ENCODE measurements at places on chromosomes 11 and 22.

GRCh38 chr22:27335102-27335660, 466.4 kb downstream of the MN1 start:
- DNase-seq, result no peak

DNA sequence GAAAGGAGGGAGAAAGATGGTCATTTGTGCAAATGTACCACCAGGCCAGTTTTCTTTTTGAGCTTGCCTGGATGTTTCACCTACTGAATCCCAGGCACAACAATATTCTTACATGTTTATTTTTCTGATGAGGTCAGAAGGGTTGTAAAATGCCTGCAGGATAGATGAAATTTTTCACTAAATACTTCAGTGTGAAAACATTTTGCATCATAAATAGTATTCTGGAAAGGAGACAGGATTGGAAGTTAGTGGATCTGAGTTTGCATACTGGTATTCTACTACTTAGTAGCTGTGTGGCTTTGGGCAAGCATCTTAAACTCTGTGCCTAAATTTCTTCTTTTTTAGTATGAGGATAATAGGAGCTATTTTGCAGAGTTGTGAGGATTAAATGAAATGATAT, 24.8 kb downstream of the RNF169 start:
- no peak for DNase-seq

- no peak for DNase-seq
Observed at GRCh38 chr22:19626042-19626587, 88.2 kb upstream of the SEPTIN5 start.

DNA sequence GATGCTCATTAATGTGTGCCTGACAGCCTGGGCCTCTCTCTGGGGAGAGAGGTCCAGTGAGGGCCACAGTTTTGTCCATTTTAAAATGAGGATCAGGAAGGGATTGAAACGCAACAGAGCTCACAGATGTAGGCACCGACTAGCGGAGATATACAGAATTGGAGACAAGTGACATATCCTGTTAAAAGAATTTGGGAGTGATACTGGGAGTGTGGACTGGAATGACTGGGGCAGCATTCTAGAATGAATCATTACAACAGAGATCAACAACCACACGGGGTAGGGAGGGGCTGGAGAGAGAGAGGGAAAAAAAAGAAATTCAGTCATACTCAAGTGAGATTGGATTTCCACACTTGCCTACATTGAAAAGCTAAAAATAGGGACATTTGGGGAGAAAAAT, 2.5 kb upstream of the NCAM1 start:
- peak; percentile 37 for DNase-seq

DNA sequence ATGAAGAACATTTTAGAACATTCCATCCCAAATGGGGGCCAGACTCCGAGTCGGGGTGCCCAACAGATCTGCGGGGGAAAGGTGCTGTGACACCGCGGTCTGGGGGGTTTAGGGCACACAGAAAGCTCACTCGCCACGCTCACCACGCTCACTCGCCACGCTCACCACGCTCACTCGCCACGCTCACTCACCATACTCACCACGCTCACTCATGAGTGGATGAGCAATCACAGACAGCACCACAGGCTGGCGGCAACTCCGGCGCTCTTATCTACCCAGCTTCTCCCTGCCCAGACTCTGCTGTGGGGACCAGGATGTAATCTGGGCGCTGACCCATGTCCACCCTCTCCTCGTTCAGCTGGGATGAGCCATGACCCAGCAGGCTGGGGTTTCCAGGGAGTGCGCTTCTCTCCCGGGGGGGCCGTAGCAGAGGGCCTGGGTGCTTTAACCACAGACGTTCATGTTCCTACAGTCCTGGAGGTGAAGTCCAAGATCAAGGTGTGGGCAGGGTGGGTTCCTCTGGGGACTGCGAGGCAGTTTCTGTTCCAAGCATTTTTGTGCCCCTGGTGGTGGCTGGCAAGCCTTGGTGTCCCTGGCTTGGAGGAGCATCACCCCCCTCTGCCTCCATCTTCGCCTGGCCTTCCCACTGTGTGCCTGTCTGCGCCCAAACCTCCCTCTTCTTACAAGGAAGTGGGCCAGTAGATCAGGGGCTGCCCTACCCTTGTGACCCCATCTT, 141.2 kb downstream of the CTTN start:
- DNase-seq, result no peak

- DNase-seq, result no peak
Observed at GRCh38 chr11:20364341-20364792, 853 bp downstream of the HTATIP2 start.

GRCh38 chr11:43360361-43361032, 1.8 kb downstream of the TTC17 start:
- DNase-seq, result no peak

DNA sequence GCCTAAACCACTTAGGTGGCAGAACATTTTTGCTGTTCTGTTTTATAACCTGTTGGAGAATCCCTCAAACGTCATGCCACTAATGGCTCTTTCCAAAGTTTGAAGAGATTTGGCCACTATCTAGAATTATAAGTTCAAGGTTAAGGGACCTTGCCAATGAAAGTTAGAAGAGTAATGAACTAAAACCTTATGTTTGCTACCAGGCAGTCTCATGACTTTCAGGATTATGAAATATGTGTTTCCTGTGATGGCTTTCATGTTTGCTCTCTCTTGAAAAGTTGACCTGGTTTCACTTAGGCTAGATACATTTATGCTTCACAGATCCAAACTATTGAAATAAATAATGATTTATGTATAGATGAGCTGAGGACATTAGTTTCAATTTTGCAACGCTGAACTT, 340.0 kb downstream of the LRRC4C start:
- no peak for DNase-seq

DNA sequence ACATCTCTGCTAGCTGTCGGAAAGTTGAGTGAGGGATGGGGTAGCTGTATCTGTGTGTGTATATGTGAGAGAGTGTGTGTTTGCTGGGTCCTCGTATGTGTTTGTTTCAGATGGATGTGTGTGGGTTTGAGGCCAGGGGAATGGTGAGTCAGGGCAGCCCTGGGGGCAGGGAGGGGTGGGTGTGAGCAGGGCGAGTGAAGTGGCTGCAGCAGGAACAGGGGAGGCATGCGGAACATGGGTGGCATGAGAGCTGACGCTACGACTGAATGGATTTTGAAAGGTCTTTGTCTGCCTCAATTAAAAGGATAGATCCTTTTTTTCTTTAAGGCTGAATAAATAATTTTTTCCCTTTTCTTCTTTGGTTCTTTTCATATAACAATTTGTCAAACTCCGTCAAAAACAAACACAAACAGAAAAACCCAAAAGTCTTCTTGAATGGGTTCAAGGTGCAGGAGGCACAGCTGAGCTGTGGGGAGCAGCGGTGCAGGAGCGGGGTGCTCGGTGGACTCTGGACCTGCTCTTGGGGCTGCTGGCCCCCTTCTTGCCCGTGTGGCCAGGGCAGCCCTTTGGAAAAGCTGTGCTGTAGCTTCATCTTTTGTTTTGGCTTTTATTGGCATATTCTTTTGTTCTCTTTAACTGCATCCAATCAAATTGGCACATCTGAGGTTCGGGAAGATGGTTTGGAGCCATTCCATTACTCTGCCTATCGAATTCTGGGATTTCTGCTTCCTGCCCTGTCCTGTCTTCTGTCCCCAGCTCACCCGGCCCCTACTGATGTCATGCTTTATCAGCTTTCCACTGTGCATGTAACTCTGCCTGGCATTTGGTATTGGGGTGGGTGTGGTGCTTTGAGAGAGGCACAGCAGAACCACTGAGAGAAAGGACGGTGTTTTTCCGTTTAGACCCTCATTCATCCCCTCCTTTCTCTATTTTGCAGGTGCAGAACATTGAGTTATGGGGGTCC, 80.1 kb downstream of the ADAMTS15 start:
- DNase-seq, result no peak

GRCh38 chr11:9565822-9566560, 7.5 kb upstream of the WEE1 start:
- peak; percentile 100 for DNase-seq

- no peak for DNase-seq
Observed at GRCh38 chr11:10473371-10473770, 18.3 kb downstream of the AMPD3 start.

GRCh38 chr11:84853841-84854497, 773.2 kb downstream of the DLG2 start:
- DNase-seq, result peak; percentile 85

GRCh38 chr11:122779047-122779629, 59.2 kb upstream of the CRTAM start:
- DNase-seq, result no peak

GRCh38 chr11:15112131-15112541, 2.6 kb upstream of the INSC start:
- DNase-seq, result no peak

- DNase-seq, result no peak
Observed at GRCh38 chr22:50221410-50222300, 20.8 kb downstream of the SELENOO start.

- no peak for DNase-seq
Observed at GRCh38 chr11:106420048-106420665, 342.7 kb downstream of the AASDHPPT start.

DNA sequence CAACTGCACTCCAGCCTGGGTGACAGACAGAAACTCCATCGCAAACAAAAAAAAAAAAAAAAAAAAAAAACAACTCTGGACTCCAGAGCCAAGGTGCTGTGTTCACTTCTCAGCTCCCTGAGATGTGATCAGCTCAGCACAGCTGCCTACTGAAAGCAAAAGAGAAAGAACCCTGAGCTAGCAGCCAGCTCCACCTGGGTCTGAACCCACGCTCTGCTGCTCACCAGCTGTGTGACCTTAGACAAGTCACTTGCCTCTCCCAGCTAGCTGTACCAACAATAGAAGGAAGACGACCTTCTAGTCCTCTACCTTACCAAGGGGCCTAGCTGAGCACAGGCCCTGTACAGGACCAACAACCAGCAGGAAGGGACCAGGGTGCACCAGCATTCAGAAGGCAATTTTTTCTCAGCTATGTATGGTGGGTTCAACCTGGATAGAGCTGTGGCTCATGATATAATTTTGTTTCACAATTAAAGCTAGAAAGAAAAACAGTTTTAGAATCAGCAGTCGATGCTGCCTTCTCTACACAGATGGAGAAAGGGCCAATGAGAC, 3.8 kb downstream of the DGCR2 start:
- no peak for DNase-seq

DNA sequence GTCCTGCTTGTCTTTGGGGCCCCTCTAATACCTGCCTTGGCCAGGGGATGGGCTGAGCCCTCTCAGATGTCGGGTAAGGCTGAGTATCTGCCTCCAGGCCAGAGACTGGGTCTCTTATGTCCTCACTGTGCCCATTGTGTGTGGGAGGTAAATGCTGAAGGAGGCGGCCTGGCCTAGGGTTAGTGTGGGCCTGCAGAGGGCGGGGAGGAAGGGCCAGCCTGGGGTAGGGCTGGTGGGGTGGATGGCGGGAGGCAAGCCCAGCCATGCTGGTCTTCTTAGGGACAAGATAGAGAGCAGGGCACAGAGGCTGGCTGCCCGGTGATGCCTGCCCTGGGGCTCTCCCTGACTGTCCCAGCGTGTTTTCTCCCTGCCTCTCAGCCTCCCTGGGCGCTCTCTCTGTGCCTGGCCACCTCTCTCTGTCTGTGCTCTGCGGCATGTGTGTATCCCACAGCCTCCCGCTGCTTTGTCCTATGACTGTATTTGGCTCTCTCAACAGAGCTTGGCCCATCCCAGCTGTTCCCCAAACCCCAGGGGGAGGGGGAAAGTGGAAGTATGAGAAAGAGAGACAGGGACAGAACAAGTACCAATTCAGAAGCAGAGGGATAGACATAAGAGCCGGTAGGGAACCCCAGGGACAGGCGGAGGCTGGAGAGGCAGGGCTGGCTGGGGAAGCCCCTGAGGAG, 57.0 kb downstream of the PDE2A start:
- no peak for DNase-seq
